NCI-H2171 treated with DMSO at 0.1 percent for 48 hours (cell line): ENCODE measurements at places on chromosomes 7 and 10.

- DNase-seq: peak; percentile 91
Observed at GRCh38 chr7:90605055-90605454, 8.9 kb downstream of the CDK14 start.

DNA sequence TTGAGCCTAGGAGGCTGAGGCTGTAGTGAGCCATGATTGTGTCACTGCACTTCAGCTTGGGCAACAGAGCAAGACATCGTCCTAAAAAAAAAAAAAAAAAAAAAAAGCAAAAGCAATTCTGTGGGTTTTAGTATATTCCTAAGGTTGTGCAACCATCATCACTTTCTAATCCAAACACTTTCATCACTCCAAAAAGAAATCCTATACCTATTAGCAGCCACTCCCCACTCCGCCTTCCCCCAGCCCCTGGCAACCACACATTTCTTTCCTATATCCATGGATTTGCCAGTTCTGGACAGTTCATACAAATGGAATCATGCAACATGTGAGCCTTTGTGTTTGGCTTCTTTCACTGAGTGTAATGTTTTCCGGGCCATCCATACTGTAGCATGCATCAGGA, 20.4 kb downstream of the ZAN start:
- no peak for DNase-seq

- no peak for DNase-seq
Observed at GRCh38 chr10:49426490-49427360, 30.8 kb upstream of the DRGX start.

DNA sequence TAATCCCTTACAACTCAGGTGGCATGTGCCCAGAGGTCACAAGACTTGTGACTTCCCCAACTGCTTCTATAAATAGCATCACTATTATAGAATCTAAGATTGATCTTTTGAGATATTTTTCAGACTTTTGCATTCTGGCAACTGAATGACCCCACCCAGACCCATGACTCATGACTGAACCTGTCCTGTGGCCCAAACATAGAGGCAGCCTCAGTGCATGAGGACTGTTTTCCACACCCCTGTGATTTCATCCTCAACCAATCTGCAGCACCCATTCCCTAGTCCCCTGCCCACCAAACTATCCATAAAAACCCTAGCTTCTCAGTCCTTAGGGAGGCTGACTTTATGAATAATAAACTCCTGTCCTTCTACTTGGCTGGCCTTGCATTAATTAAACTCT, 84.5 kb downstream of the MICU1 start:
- no peak for DNase-seq

- no peak for DNase-seq
Observed at GRCh38 chr10:90944749-90945148, 23.9 kb upstream of the ANKRD1 start.

GRCh38 chr10:2210088-2210487, 472.8 kb upstream of the ADARB2 start:
- no peak for DNase-seq

DNA sequence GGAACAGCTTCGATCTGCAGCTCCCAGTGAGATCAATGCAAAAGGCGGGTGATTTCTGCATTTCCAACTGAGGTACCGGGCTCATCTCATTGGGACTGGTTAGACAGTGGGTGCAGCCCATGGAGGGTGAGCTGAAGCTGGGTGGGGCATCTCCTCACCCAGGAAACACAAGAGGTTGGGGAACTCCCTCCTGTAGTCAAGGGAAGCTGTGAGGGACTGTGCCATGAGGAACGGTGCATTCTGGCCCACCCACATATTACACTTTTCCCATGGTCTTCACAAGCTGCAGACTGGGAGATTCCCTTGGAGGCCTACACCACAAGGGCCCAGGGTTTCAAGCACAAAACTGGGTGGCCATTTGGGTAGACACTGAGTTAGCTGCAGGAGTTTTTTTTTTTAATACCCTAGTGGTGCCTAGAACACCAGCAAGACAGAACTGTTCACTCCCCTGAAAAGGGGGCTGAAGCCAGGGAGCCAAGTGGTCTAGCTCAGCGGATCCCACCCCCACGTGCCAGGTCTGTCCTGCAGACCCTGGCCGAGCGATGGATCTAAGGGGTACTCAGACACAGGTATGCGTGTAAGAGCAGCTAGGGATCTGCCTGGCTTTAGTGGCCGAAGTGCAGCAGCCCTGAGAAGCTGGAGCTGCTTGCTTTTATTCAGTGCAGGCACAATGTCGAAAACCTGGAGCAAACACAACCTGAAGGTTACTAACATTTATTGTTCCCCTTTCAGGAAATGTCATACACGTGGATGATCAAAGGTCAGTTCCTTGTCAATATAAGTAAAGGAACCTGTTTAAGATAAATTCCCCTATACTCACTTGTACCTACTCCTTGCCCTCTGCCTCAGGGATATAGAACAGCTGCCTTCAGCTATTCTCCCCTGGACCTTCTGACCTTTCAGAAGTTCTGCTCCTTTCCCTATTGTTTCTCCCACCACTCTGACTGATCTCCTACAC, 3.1 kb upstream of the SAMD9 start:
- DNase-seq: no peak

DNA sequence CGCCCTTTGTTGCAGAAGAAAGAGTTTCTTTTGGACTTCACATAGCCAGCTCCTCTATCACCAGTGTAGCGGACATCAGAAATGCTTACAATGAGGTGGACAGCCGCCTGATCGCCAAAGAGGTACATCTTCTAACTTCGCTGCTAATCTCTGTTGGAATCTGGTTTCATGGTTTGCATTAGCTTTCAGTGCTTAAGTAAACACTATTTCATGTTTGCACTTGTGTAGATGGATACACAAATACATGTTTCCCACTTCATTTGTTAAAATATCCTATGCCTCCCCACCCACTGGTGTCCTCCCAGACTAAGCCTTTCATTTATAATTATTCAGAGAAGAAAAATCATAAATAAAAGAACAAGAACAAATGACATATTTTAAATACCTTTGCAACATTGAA, 103.9 kb downstream of the WDFY4 start:
- DNase-seq: no peak

DNA sequence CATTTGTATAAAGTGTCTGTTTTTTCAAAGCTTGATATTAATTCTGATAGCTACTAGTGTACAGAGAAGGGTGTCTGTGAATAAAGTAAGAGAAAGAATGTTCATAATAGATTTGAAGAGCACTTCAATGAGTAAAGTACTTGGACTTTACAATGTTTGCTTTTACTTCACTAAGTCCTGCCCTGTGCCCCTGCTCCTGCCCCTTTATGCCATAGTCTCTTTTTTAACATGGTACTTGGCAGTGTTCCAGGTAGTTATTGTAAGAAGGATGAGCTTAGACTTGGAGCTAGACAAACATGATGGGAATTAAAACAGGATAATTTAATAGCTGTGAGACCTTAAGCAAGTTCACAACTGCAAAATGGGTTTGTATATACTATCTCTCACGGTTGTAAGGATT, 41.0 kb downstream of the ZEB1 start:
- peak; percentile 11 for DNase-seq

GRCh38 chr10:101146392-101147251, 15.5 kb downstream of the TLX1 start:
- no peak for DNase-seq

GRCh38 chr7:101628522-101628921, 574 bp downstream of the MYL10 start:
- no peak for DNase-seq

GRCh38 chr10:110162741-110163145, 44.7 kb upstream of the MXI1 start:
- no peak for DNase-seq

DNA sequence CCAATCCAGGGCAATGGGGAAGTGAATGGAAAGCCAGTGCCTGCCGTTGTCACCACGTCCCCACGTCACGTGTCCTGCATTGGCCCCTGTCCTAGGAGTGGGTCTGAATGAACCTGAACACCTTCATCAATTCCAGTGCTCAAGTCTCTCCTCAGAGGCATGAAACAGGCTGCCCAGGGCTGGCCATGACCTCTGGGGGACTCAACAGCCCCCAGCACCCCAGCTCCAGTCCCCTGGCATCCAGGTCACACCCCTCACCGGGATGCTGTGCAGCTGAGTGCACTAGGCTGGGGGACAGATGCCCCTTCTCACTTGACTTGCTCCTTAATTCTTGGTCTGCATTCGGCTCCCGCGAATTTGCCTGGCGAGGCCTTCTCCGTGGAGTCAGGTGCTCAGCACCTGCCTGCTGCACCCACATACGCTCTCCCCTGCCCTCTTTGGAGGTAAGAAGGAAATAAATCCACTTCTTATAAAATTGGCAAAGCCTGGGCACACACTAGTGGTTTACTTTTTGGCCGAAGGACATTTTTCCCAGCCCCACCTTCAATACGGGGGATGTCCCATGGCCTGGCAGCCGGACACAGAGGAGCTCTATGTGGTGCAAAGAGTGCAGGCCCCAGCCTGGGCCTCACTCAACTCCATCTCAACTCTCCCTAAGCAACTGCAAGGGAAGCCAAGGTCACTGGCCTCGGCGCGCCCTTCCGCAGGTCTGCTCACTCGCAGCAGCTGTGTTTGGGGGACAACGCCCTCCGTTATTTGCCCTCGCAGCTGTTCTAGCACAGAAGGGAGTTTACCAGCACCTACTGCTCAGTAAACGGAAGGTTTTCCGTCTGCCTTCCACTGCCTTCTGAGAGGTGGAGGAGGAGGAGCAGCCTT, 77.6 kb upstream of the SHH start:
- DNase-seq: no peak

GRCh38 chr7:22231806-22232205, 125.1 kb downstream of the RAPGEF5 start:
- no peak for DNase-seq

GRCh38 chr10:60803433-60803832, 25.2 kb downstream of the CDK1 start:
- no peak for DNase-seq

DNA sequence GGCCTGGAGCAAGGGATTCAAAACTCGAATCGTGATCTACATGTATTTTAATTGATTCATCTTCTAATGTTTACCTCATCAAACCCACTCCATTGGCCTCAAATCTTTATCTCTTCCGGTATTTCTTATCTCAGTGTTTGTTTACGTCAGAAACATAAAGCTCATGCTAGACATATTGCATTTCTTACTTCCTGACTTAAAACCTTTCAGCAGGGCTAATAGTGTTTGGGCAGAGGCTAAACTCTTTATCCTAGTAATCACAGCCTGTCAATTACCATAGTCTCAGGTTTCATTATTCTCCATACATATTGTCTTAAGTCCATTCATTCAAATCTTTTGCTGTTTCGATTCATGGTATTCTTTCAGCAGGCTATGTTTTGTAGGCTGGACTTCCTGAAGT, 81.3 kb upstream of the AGR3 start:
- no peak for DNase-seq

DNA sequence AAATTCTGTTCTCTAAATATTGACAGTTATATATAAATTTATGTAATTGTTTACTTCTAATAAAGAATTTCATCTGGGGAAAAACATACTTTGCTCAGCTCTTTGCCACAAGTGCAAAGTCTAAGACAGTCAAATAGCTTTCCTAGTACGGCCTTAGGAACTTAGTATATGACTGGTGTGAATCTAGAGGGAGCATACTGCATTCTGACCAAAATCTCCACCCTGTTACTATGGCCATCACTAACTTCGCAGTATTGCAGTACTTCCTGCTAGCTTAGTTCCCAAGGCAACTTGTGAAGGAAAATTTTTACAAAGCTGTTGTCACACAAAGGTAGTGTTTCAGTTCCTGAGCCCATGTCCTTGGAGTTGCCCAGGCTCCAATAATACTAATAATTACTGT, 181.5 kb downstream of the CFTR start:
- no peak for DNase-seq

DNA sequence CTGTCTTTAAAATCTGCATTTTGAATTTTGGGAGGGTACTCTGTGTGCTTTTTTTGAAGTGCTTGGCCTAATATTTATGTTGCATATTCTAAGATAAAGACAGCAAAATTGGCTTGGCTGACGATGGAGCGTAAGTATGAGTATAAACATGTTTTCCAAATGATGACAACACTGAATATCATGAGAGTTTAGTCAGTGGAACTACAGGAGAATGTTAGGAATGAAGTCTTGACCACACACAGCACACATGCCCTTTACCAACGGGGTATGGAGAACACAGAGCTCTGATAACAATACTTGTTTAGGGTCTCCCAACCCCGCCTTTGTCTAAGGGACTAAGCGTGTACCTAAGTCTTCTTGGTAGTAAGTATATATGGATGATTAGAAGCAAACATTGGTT, 253.9 kb upstream of the FZD8 start:
- no peak for DNase-seq

- no peak for DNase-seq
Observed at GRCh38 chr7:144018065-144018464, 17.9 kb downstream of the OR6B1 start.
